ENCODE measurements at places on chromosomes 13 and 19.

GRCh38 chr13:80132741-80133601 is 208.0 kb downstream of the SPRY2 start:
- no peak for DNase-seq

GRCh38 chr19:6465006-6465405 is 935 bp downstream of the CRB3 start:
- DNase-seq, result no peak

GRCh38 chr13:19993024-19993423 is 34.5 kb downstream of the ZMYM2 start:
- no peak for DNase-seq

DNA sequence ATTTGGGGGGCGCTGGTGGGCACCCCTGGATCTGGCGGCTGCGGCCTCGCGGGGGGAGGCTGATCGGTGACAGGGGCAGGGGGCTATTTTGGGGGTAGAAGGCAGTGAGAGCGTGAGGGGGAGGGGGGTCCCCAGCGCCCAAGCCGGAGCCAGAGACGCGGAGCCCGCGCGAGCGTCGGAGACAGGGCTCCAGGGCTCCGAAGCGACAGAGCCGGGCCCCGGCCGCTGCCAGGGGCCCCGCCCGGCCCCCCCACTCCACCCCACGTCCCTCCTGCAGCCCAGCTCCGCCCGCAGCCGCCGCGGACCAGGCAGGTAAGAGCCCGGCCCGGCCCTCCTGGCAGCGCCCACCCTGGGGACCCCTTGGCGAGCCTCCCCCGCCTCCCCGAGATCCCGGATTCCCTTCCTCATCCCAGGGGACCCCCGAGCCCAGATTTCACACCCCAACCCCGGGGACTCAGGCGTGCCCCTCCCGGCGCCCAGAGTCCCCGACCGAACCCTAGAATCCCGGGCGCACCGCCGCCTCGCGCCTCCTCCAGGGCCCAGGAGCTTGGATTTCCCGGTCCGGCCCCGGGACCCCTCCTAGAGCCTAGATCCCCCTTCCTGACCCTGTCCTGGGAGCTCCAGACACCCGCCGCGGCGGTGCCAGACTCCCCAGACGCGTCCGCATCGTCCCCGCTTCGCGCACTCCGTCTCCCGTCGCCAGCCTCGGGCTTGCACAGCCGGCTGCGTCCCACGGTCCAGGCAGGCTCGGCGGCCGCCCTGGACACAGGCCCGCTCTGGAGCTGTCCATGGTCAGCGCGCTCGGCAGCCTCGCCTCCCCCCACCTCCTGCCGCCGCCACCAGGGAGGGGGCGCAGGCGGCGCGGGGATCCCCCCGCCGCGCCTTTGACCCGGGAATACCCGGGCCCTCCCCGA is at the start of gene PPFIA3:
Gene PPFIA3, plus strand, starts transcription at position 134 of the 914 bp plus-strand sequence. CDS start 8,330 bp downstream, outside the sequence.
- no peak for DNase-seq

GRCh38 chr13:97100821-97101220 is 106.5 kb upstream of the OXGR1 start:
- no peak for DNase-seq

DNA sequence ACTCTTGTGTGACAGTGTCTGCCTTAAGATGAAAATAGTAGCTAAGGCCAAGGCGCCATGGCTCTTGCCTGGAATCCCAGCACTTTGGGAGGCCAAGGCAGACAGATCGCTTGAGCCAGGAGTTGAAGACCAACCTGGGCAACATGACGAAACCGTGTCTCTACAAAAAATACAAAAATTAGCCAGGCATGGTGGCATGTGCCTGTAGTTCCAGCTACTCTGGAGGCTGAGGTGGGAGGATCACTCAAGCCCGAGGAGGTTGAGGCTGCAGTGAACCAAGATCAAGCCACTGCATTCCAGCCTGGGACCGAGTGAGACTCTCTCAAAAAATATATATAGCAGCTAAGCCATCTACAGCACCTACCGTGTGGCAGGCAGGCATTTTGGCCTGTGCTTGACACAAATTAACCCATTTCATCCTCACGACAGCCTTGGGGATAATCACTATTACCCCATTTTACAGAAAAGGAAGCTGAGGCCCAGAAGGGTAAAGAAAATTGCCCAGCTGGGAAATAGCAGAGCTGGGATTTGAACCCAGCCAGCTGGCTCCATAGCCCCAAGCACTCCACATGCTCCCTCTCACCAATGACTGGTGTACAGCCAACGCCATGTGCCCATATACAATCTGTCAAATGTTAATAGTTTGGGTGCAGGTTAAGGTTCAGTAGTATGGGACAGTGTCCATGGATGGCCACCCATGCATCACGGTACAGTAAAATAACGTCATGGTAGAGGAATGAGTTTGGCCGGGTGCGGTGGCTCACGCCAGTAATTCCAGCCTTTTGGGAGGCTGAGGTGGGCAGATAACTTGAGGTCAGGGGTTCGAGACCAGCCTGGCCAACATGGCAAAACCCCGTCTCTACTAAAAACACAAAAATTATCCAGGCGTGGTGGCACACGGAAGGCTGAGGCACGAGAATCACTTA is 3.1 kb downstream of the SLC1A5 start:
- no peak for DNase-seq

DNA sequence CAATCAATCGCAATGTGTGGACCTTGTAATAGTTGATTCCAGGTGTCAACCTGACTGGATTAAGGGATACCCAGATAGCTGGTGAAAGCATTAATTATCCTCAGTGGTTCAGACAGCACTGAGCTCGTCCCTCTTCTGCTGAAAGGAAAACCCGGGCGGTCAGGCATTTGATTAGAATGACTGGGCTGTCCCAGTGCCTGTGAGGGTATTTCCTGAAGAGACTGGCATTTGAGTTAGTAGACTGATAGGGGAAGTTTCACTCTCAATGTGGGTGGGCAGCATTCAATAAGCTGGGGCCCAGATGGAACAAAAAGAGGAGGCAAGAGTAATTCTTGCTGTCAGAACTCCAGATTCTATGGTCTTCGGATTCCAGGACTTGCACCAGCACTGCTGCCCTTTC is 31.9 kb downstream of the KPNA3 start:
- DNase-seq, result no peak

DNA sequence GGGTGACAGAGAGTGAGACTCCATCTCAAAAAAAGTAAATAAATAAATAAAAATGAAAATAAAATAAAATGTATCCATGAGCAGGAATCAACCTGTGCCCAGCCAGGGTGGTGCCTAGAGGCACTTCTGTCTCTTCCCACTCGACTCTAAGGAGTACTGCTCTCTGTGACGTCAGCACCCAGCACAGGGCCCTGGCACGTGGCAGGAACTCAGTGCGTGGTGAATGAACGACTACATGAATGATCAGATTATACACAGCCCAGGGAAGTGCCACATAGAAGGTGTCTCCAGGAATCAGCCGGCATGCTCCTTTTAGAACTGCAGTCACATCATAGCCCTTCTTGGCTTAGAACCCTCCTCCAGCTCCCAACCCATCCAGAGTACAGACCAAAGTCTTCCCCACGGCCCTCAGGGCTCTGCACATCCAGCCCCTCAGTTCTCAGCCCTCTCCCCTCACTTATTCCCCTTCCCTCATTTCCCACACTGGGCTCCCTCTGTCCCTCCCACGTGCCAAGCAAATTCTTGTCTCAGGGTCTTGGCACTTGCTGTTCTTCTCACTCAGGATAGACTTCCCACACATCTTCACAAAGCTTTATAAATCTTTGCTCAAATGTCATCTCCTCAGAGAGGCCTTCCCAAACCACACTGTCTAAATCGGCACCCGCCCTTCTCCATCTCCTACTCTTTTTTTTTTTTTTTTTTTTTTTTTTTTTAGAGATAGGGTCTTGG is 4.2 kb downstream of the CLIP3 start:
- no peak for DNase-seq

DNA sequence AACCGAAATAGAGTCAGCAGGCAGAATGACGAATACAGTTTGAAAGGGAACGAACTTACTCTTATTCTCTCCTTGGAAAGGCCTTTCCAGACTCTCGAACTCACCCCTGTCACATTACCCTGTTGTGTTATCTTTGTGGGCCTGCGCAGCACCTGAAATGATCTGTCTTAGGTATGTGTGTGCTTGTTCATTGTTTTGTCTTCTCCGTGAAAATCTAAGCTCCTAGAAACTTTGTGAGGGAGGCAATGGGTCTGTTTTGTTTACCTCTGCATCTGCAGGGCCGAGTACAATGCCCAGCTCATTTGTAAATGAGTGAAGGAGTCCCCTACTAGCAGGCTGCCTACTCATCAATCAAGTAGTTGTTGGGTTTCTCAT is 19.6 kb downstream of the HMGB1 start:
- DNase-seq, result no peak

DNA sequence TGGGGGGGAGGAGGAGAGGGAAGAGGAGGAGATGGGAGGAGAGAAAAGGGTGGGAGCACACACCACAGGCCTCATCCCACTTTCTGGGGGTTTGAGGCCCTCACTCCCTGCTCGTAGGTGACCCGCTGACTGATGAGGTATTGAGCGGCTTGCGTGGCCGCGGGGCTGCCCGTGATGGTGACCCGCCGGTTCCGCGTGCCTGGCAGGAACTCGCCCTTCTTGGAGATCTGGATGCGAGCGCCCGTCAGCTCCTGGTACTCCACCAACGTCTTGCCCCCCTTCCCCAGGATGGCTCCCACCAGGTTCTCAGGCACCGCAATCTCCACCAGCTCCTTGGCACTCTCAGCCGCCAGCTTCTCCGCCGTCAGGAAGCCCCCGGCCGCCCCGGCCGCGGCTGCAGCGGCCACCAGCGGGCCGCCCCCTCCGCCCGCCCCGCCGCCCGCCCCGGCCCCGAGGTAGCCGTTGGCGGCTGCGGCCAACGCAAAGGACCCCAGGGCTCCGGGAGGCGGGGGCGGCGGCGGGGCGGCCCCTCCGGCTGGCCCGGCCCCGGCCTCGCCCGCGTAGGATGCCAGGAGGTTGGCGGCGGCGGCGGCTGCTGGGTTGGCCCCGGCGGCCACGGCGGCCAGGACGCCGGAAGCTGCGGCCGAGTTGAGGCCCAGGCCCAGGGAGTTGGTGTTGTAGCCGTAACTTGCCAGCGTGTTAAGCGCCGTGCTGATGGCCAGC is 25.4 kb upstream of the NANOS2 start:
- DNase-seq, result no peak

GRCh38 chr19:35153701-35154524 is 622 bp upstream of the FXYD5 start:
- DNase-seq, result peak; percentile 83

DNA sequence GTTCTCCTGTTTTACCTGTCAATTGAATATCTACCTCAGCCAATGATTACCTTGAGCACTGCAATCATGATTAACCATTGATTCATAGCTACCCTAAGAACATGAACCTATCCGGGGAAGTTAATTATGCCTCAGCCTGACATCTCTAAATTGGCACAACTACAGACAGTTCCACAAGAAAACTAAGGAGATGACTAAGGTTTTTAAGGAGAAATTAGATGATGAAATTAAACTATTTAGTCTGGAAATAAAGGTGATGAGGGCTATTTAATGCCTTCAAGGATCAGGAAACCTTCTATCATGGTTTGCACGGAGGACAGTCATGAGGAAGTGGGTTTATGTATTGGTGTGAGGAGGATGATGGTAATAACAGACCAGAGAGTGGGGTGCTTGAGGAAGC is 203.4 kb downstream of the COL4A1 start:
- DNase-seq, result no peak

GRCh38 chr19:5210556-5210955 is 130.1 kb downstream of the PTPRS start:
- DNase-seq, result no peak

DNA sequence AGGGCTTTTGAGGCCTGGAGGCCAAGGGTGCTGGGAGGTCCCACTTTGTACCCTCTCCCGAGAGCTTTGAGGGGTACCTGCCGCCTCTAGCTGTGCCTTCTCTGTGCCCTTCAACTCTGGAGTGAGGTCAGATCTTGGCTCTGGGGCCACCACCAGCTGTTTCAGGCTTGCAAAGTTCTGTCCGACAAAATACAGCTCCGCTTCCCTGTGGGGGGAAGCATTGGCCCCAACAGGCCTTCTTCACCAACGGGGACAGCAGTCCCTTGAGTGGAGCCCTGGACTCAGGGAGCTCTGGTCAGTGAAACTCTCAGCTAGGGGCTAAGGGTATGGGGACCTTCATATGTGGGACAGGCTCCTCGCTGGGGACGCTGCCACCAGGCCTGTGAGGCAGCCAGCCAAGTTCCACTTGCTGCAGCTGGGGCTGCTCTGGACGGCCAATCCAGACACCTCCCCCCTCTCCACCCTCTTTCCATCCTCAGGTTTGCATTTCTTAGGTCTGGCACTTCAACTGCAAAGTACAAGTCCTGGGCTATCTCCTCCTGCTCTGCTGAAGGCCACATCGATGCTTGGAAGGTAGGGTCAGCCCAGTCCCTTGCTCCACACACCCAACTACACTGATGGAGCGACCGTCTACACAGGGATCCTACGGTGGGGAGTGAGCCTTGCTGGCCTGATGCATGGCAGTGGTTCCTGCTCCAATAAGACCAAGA is 46.8 kb downstream of the C13orf46 start:
- DNase-seq, result no peak

- no peak for DNase-seq
These were observed 36.9 kb downstream of the NAXD start for GRCh38 chr13:110652231-110652730.

DNA sequence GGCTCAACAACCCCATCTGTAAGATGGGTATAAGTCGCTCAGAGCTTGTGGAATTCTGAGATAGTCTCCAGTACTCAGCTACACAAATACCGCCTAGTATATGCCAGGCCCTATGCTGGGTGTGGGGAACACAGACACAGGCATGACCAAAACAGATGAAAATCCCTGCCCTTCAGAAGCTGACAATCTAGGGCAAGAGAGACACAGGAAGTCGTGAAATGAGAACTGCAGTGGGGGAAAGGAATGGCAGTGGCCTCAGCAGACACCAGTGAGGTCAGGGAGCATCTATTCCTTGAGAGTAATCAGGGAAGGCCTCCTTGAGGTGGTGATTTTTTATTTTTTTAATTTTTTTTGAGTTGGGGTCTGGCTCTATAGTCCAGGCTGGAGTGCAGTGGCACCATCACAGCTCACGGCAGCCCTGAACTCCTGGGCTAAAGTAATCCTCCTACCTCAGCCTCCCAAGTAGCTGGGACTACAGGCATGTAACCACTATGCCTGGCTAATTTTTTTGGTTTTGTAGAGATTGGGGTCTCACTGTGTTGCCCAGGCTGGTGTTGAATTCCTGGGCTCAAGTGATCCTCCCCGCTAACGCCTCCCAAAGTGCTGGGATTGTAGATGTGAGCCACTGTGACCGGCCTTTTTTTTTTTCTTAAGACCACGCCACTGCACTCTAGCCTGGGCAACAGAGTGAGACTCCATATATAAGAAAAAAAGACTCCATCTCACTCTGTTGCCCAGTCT is 3.2 kb downstream of the TMIGD2 start:
- peak; percentile 31 for DNase-seq
